ENCODE measurements at places on chromosomes 7 and 10.
A peak's percentile ranks its signal among the peaks of the same experiment; 100 is the strongest.

DNA sequence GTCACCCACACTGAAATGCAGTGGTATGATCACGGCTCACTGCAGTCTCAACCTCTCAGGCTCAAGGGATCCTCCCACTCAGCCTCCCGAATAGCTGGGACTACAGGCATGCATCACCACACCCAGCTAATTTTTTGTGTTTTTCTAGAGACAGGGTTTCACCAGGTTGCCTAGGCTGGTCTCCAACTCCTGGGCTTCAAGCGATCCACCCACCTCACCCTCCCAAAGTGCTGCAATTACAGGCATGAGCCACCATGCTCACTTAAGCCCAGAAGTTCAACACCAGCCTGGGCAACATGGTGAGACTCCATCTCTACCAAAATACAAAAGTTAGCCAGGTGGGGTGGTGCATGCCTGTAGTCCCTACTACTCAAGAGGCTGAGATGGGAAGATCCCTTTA, 33.5 kb downstream of the GDI2 start:
- no peak for DNase-seq

DNA sequence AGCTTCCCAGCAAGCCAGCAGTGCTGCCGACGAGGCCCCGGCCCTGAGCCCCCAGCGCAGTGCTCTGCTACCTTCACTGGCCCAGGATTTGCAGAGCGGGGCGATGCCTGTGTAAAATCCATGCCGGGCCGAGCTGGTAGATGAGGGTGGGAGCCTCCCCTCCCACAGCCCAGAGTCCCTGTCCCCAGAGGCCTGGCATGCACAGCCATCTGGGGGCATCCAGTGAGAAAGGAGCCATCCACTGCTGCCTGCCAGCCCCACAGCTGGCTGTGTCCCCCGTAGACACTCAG, 116.7 kb downstream of the RGS10 start:
- no peak for DNase-seq

DNA sequence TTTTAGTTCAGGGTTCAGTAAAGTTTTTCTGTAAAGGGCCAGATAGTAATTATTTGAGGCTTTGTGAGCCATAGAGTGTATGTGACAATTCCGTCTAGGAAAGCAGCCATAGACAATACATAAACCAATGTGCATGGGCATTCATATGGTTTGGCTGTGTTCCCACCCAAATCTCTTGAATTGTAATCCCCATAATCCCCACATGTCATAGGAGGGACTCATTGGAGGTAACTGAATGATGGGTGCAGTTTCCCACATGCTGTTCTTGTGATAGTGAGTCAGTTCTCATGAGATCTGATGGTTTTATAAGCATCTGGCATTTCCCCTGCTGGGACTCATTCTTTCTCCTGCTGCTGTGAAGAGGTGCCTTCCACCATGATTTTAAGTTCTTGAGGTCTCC, 29.9 kb downstream of the SEC61G start:
- no peak for DNase-seq

- peak; percentile 76 for DNase-seq
Measured at GRCh38 chr7:78149787-78150186, 351.2 kb downstream of the PHTF2 start.

- no peak for DNase-seq
Measured at GRCh38 chr10:62919776-62920175, 103.6 kb upstream of the EGR2 start.

DNA sequence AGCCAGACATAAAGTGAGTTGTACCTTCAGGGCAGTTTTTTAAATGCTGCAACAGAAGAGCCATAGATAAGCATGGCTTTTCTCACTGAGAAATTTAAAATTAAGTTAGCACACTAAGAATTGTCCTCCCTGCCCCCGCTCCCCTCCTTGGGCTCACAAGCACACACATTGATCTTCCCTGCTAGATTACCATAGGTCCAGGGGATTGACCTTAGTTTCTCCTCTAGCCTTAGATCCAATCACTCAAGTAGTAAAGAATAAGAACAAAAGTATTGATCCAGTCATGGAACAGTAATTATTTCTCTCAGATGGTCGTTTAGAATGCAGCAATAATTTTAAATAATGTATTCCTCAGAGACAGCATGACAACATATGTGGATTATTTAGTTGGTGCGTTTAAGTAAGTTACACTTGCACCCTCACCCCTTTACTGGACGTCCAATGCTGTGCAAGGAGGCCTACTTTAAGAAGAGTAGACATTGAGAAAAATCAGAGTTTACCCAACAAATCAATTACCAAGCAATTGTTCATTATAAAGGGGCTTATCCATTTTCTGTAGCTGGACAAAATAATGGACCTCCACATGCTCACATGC, 683.5 kb upstream of the GALNT17 start:
- DNase-seq: no peak

- no peak for DNase-seq
Measured at GRCh38 chr10:23367896-23368595, 23.4 kb upstream of the C10orf67 start.

DNA sequence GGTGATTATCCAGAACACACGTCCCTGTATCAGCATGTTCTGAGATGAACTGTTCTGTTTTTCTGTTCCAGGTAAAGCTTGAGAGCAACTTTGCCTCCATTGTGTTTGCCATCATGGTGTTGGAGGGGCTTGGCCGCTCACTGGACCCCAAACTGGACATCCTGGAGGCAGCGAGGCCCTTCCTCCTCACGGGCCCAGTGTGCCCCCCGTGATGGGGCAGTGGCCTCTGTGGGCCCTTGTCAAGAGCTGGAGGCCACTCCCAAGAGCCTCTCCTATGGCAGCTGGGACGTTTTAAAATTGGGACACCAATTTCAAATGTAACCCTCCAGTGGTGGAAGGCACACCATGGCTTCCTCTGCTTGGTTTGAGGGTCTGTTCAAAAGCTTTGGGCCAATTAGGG, 1.9 kb upstream of the NDUFB2 start:
- DNase-seq: no peak

DNA sequence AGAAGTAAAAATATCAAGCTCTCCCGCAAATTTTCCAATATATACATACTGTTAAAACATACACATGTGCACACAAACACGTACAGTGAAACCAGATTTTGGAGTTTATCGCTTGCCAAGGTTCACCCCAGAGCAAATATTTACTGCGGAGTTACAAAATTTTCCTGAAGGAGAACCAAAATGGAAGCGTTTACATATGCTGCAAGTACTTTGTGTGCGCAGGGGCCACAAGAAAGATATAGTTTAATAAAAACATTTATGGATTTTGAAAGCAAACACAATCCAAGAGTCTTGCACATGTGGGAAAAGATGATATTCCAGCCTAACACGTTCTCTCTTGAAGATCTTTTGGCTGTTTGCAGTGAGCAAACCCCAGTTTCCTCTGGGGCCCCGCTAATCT, 301.3 kb upstream of the NFE2L3 start:
- DNase-seq: no peak

- no peak for DNase-seq
Measured at GRCh38 chr10:13993169-13993568, 337.6 kb downstream of the FRMD4A start.

- DNase-seq: no peak
Measured at GRCh38 chr10:598415-599170, 90.9 kb downstream of the DIP2C start.

- no peak for DNase-seq
Measured at GRCh38 chr10:75355706-75356105, 45.9 kb downstream of the ZNF503 start.

DNA sequence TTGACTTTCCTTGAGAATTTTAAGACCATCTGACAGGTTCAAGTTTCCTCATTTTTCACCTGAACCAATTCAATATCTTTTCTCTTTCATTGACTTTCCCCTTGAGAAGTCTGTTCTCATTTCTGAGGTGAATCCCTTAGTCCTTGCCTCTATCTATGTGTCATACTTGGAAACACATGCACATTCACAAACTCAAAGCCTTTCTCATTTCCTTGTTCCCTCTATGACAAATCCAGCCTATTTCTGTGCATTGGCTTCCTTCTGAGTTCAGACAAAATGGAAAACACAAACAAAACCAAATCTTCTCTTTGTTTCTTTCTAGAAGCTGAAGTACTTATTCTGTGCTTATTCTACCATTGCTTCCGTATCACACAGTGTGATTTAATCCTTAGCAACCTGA, 13.8 kb downstream of the PTTG1IP2 start:
- DNase-seq: no peak

GRCh38 chr7:133706016-133706415, 421.1 kb upstream of the LRGUK start:
- DNase-seq: no peak

DNA sequence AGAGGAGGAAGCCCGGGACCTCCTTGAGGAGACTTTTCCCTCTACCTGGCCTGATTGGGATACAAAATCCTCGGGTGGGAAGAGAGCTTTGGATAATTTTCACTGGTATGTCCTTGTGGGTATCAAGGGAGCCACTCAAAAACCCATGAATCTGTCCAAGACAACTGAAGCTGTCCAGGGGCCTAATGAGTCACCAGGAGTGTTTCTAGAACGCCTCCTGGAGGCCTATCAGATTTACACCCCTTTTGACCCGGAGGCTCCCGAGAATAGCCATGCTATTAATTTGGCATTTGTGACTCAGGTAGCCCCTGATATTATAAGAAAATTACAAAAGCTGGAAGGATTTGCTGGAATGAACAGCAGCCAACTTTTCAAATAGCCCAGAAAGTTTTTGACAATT, 38.6 kb downstream of the ZNF25 start:
- no peak for DNase-seq

DNA sequence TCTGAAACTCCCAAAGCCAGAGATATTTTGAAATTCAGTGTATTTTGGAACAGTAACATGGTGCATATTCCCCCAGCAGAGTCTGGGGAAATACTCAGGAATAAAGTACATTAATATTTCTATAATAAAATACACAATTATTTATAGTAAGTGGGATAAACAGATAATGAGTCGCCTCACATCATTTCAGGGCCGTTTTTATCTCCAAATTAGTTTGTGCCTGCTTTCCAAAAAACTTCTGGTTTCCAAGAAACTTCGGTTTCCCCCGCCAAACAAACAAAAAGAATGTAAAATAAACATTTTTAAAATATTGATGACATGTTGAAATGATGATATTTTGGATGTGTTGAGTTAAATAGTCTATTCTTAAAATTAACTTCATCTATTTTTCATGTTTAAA, 48.2 kb downstream of the AFAP1L2 start:
- DNase-seq: no peak

GRCh38 chr7:29146057-29146706, at the start of gene CPVL:
CPVL (minus strand) TSS chr7:29146537; CDS start chr7:29121061, 25,476 bp downstream.
- DNase-seq: no peak
